ENCODE measurements at places on chromosomes 5 and 9.

GRCh38 chr5:41738710-41739354 lies 131.4 kb downstream of the OXCT1 start:
- DNase-seq: no peak

DNA sequence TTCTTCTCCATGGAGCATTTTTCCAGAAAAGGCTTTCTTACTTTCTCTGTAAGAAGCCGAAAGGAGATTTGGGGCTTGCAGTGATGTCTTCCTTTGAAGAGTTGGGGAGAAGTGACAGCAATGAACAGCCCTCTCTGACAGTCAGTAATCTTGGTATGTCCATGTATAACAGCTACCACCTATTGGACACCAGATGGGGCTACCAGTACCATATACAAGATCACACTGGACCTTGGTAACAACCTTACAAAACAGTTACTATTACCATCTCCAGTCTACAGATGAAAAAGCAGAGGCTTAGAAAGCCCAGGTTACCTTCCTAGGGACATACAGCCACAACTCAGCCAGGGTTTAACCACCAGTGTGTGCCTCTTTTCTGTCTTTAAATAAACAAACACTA lies 272.7 kb upstream of the TRPC7 start:
- no peak for DNase-seq

GRCh38 chr9:129175515-129175824 lies 2.6 kb downstream of the IER5L start:
- DNase-seq: peak; percentile 53

GRCh38 chr9:120402741-120403542 lies 177.0 kb downstream of the CDK5RAP2 start:
- no peak for DNase-seq

- DNase-seq: no peak
Measured at GRCh38 chr9:123975871-123976270, 35.7 kb upstream of the LHX2 start.

DNA sequence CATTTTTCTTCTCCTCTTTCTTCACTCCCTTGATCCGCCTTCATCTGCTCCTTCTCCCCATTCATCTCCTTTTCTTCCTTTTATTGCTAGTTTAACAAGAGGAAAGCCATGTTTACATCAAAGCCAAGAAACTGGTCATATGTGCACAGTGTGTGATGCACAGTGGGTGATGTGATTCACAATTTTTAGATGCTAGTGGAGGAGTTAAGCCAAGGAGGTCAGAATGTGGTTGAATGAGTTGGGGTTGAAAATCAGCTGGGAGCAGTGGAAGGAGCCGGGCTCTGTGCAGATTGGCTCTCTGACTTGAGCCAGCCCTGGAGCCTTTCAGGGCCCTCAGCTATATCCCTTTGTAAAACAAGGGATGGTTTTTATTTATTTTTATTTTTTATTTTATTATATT lies 7.3 kb downstream of the ACER2 start:
- DNase-seq: no peak

DNA sequence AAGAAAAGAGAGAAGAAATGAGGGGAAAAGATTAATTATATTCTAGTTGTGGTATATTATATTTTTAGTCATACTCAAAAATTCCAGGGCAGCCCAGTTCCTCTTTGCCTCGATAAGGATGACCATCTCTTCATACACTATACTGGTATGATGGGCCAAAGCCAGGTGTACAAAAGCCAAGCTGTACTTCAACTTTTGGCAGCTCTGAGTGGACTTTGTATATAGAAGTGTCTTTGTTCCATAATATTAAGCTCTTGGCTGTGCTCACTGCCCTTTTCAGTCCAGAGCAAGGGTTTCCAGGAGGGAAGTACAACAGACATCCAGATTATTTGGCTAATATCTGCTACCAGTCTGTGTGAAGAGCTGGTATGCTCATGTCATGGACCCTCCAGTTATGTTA lies 934.3 kb upstream of the CDH10 start:
- DNase-seq: no peak

DNA sequence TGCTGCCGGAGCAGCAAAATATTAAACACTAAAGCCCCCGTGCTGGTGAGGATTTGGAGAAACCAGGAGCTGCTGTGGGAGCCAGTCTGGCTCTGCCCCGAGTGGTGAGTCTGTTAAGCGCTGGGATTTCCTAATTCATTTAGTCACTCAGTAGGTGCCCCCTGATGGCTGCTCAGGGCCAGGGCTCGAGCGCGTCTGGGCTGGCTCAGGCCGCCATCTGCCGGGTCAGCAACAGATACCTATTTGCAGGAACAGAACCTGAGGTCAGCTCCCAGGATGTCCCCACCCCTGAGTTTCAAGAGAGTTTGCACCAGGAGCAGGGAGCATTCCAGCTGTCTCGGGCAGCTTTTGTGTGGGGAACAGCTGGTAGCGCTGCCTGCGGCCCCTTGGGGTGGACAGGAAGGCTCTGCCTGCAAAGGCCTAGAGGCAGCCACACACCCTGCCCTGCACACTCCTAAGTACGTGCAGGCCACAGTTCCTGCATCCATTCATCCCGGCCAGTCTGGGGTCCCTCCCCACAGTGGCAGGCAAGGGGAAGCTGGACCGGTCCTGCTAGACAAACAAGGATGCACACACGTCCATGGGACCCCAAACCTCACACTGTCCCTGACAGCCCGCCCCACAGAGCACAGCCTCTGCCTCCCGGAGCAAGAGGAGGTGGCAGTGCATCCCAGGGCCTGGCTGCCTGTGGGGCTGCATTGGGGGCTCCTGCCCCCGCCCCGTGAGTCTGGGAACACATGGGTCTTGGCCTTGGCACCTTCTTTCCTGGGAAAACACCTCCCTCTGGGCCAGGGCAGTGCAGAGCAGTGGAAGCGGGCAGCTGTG lies 83.7 kb downstream of the ADAMTS2 start:
- peak; percentile 46 for DNase-seq
